ENCODE measurements at places on chromosomes 2 and 18.
A peak's percentile ranks its signal among the peaks of the same experiment; 100 is the strongest.

DNA sequence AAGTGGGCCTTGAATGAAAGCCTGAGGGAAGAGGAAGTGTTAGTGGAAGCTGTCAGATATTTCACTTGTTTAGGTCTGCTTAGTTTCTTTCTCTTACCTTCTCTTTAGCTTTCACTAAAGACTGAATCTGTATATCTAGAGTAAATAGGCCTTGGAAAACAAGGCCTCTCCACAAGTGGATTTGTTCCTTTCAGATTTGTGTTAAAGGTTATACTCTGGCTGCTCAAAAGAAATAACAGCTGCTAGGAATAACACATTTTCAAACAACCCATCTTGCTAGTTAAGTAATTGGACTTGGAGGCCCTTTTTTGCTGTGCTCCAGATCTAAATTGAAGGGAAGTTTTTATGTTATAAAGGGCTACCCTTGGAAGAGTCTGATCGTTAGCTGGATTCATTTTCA, 236.3 kb downstream of the KIAA1328 start:
- DNase-seq = no peak

- no peak for DNase-seq
These were observed 153.5 kb upstream of the PGAP1 start for GRCh38 chr2:197079832-197080555.

GRCh38 chr2:233386382-233387041, 32.2 kb downstream of the DGKD start:
- DNase-seq = no peak

- DNase-seq = no peak
These were observed 8.2 kb upstream of the TOGARAM2 start for GRCh38 chr2:28972778-28973335.

DNA sequence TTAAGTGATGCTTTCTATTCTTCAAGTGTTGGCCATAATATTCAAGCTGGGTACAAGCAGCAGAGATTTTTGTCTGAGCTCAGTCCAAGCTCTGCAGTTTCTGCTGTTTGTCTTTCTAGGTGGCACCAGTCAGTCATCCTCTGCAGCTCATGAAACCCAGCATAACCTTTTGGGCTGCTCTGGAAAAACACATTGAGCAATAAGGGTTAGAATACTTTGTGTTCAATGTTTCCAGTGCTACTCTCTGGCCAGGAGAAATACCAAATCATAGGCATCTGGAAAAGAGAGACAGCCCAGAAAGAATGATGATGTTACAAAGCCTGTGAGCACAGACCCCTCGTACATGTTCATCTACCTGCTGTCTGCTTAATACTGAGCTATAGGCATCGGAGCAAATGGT, 19.5 kb upstream of the WIPF1 start:
- no peak for DNase-seq

DNA sequence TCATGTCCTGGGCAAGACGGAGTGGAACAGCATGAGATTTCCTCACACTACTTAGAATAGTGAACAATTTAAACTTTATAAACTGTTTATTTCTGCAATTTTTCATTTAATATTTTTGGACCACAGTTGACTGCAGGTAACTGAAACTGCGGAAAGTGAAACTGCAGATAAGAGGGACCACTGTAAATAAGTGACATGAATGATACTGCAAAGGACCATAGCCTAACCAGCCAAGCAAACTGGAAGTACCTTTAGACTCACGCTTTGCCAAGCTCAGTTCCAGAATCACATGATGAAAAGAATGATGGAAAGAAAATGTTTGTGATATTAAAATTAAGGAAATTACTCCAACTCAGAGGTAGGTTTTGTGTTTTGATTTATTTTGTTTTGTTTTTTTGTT, 94.6 kb upstream of the ITGA4 start:
- no peak for DNase-seq

DNA sequence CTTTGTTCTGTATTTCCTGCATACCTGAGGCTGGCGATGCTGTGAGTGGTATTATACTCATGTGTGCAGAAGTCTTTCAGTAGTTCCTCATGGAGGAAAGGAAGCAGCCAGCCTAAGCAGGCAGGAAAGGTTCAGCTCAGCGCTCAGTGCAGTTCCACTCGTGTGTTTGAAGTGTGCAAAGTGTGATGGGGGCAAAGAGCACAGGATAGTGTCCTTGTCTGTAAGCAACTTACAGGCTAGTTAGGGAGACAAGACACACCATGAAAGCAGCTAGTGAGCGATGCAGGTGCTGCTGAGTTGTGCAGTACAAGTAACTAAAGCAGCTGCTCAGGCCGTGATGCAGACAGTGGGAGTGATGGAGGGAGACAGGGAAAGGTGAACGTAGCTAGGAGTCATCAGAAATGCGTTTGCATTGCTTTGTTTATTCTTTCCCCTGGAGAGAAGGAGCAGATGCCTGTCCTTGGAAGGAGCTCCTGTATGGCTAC, 146.2 kb downstream of the LDLRAD4 start:
- no peak for DNase-seq

DNA sequence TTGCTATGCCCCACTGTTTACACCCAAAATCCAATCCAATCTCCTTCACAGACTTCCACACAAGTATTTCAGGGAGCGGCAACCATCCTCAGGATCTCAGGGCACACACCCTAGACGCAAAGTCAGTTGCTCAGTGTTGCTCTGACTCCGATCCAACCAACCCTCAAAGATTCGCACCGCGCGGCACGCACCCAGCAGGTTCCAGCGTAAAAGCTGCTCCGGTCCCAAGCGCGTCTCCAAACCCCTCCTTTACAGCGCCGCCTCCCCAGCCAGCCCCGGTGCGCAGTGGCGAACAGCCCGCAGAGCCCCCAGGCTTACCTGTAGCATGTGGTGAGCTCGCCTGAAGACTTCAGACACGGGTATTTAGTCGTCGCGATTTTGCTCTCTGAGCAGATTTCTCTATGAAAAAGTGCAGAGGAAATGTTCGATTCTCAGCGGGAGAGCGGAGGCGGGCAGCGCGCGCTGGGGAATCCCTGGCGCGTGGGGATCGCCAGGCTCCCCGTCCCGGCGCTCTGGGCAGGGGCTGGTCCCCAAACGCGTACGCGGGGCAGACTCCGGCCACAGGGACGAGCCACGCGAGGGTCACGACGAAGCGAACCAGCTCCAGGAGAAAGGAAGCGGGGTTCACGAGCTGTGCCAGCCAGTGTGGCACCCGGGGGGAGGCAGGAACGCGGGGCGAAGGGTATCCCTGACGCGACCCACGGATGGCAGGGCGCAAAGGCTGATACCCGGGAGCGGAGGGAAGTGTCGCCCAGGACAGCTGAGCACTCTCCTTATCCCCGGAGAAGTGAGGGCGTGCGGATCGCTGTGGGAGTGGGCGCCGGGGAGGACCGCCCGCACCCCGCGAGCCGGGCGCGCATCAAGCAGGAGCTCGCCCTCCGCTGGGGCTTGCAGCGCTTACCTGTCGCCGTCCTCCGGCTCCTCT, 650 bp downstream of the CCBE1 start:
- DNase-seq = no peak

DNA sequence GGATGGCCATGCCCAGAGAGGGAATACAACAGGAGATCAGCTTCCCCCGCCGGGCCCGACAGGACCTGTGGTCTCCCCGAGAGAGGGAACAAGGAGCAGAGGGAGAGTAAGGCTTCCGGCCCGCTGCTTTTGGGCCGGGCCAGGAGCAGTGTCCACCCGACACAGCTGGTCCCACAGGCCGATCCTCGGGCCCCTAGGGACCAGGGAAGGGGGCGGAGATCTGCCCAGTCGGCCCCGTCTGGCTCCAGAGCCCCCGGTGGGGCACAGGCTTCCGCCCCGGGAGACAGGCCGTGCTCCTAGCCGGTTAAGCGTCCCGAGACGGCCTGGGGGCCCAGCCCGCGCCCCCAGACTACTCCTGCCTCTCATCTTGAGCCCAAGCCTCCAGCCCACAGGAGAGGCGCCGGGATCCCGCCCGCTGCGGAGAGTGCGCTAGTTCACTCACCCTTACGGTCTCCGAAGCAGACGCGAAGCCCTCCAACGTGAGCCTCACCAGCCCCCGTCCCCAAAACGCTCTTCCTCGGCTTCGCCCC, at the start of gene MCFD2:
Gene MCFD2 (minus strand): TSS at position 526 of the 530 bp plus-strand sequence. CDS start 6,635 bp downstream, outside the sequence.
- no peak for DNase-seq

- no peak for DNase-seq
These were observed 650 bp downstream of the ORMDL1 start for GRCh38 chr2:189783451-189783926.

- DNase-seq = no peak
These were observed 260.2 kb downstream of the ZNF407 start for GRCh38 chr18:74857901-74858300.

GRCh38 chr18:8708670-8709069, 3.3 kb downstream of the MTCL1 start:
- DNase-seq = no peak

DNA sequence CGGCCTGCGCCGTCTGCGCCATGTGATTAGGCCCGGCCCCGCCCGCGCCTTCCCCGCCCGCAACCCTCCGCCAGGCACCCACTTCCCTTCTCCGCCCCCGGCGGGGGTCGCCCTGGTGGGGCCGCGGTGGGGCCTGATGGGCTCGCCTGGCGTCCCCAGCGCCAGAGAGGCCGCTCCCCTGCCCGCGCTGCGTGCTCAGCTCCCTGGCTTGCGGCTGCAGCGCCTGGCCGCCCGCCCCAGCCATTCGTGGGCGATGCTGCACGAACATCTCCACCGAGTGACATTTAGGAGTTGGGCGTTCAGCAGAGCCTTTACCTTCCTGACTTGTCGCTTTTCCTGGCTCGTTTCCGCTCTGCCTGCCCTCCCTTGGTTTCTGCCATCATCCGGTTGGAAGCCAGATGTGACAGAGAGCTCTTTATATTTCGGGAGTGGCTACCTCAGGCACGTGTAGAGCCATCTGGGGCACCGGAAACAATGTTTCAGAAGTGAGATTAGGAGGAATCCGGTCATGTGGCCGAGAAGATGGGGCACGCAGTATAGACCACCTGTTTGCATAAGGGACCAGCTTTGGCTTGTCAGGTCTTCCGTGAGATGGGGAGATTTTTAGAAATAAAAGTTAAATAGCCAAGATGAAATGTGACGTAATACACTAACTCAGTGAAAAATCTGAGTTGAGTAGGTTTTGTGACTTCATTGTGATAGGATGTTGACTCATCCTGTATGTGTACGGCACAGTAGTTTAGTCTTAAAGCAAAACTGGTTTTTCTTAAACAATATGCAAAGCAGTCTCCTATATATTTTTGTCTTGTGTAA, 1.2 kb downstream of the GLS start:
- peak; percentile 26 for DNase-seq

- no peak for DNase-seq
These were observed 28.4 kb downstream of the HK2 start for GRCh38 chr2:74862020-74862964.

GRCh38 chr2:37877457-37878315, 47.4 kb upstream of the RMDN2 start:
- DNase-seq = no peak

- no peak for DNase-seq
These were observed 324.8 kb upstream of the MEIS1 start for GRCh38 chr2:66110086-66110485.

GRCh38 chr2:100650151-100650550, 87.4 kb downstream of the PDCL3 start:
- no peak for DNase-seq

GRCh38 chr2:165435611-165436010, 33.9 kb upstream of the CSRNP3 start:
- no peak for DNase-seq

DNA sequence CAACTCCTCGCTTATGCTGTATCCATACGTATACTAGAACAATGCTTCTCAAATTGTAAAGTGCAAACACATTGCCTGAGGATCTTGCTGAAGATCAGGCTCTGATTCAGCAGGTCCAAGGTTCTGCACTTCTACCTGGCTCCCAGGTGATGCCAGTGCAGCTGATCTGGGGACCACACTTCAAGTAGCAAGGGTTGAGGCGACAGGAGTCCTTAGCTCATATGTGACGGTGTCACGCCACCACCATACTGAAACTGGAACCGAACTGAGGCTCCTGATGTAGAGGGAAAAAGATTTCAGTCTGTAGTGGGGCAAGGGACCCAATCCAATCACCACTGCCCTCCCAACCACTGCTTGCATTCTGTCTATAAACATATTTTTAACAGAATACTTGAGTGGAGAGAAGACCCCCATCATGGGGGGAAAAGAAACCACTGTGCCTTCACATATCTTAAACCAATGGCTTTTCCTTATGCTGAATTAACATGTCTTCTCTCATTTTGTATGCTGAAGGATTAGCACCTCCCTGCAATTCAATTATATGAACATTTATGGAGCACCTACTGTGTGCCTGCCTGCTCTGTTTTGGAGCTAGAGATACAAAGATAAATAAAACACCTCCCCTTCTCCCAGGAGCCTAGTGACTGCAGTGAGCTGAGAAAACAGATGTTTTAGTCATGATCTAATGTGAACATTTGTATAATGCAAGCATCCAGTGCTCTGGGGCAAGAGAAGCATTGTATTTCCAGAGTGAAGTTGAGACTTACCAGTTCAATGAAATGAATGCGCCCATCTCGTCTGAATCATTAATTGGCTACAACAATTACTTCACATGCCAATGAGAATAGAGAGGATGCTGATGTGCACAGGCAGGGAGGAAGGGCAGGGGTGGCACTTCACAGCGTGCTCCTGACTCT, 6.6 kb upstream of the ASAP2 start:
- DNase-seq = no peak

DNA sequence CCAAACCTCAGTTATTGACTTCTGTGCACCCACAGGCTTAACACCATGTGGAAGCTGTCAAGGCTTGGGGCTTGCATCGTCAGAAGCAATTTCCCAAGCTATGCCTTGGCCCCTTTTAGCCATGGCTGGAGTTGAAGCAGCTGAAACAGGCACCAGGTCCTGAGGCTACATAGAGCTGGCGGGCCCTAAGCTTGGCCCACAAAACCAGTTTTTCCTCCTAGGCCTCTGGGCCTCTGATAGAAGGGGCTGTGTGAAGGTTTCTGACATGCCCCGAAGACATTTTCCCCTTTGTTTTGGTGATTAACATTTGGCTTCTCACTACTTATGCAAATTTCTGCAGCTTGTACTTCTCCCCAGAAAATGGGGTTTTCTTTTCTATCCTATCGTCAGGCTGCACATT, 9.1 kb upstream of the TMX3 start:
- no peak for DNase-seq

- DNase-seq = no peak
These were observed 49.3 kb downstream of the MTERF4 start for GRCh38 chr2:241052677-241053360.

DNA sequence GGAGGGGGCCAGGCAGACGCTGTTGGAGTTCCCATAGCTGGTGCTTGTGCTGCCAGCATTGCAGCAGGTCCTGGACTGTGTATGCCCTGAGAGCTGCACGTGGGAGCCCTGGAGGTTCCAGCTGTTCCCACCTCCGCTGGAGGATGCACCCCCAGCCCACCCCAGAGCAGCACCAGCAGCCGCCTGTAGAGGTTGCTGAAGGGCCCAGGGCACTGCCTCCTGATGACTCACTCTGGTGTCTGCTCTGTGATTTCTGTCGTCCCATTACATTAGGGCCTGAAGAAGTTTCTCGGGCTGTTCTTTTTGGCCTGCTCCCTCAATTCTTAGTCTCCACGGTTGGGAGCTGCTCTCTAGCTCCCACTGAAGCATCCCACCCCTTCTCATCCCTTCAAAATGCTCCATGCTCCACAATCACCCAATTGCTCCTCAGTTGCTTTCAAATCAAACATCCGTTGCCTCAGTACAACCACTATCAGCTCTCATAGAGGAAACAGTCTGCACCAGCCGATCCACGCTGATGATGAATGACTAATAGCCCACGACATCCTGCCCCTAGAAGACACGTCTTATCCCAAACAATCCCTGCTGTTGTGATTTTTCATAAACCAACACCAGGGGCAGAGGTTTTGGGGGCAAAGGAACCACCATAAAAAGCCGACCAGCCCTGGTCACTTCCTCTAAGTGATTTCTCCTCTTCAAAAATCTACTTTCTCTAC, 65.2 kb upstream of the RNF152 start:
- DNase-seq = no peak

Data from GM12892 (cell line).